ENCODE measurements at places on chromosomes 1 and 21. TPM values are rescaled to one million over a fixed set of nuclear protein-coding genes. Genes with fewer than 3 reads are reported as not detected.

GRCh38 chr1:67893126-67893495 lies 59.8 kb upstream of the GNG12 start:
- DNase-seq = no peak

The DDAH1 gene
- total RNA-seq = 48.4 TPM

The TLR5 gene
- 26.6 TPM for total RNA-seq

GRCh38 chr21:43194303-43195120 lies 25.7 kb downstream of the CRYAA start:
- no peak for DNase-seq

GRCh38 chr21:41426676-41427404 lies 801 bp downstream of the MX1 start:
- DNase-seq = no peak

DNA sequence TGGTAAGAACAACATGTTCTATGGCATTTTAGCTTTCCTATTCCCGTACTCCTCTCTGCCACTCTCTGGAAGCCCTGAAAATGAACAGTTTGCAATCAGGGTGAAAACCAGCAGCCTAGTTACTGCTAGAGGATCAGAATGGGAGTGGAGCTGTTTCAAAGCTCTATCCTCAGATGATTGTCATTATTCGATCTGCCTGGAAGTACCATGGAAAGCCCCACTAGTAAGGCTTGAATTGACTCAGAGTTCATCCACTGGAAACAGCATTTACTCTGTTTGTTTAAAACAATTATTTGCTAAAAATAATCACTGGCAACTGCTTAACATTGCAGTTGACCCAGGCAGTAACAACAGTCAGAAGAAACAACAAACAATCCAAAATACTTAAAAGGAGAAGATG lies 91.2 kb downstream of the USH2A start:
- no peak for DNase-seq

GRCh38 chr1:8213136-8213535 lies 104.8 kb upstream of the SLC45A1 start:
- no peak for DNase-seq

DNA sequence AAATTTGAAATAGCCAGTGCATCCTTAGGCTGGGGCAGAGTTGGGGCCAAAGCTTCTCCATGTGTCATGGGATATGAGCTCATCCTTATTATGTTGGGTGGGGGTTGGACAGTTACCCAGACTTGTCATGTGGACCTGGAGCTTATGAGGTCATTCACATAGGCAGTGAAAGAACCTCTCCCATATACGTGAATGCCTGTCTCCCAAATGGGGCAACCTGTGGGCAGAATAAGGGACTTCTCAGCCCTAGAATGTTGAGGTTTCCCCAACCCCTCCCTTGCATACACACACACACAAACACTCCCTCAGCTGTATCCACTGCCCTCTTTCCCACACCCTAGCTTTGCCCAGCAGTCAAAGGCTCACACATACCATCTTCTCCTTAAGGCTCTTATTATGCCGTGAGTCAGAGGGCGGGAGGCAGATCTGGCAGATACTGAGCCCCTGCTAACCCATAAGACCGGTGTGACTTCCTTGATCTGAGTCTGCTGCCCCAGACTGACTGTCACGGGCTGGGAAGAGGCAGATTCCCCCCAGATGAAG lies 2.3 kb upstream of the IVL start:
- DNase-seq = no peak

- DNase-seq = no peak
Observed at GRCh38 chr1:116735246-116735645, 19.0 kb upstream of the CD2 start.

GRCh38 chr1:18783705-18784481 lies 75.6 kb downstream of the TAS1R2 start:
- DNase-seq = no peak

DNA sequence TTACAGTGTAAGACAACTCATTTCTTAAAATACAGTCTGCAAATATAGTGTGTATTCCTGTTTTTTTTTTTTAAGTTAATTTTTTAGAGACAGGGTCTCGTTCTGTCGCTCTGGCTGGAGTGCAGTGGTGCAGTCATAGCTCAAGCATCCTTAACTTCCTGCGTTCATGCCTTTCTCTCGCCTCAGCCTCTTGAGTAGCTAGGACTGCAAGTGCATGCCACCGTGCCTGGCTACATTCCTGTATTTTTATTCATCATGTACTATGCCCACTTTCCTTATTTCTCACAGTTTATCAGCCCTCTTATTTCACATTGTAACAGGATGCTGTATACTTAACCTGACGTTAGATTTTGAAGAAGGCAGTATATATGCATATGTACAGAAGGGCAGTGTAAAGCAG lies 26.7 kb downstream of the MIER1 start:
- DNase-seq = no peak

DNA sequence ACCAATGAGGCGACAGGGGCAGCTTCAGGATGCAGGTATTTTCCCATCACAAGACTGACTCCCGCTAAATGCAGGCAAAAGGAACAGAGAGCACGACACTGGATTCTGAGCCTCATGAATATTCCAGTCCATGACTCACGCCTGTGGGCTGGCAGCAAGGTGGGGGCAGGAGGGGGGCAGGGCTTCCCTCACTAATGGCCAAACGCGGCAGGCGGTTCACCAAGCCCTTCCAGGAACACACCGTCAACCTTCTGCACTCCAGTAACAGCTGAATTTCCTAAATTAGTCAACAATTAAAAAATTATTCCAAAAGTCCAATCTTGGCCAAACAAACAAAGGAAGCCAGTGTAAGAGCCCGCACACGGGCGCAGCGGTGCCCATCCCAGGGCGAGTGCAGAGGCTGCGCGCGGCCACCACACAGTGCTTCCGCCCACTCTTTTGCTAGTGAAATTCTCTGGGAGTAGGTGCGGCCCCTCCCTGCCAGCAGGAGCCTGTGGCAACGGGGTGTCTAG lies 12.5 kb upstream of the GPR153 start:
- DNase-seq = no peak

The CYYR1 gene
- 28.1 TPM for total RNA-seq

DNA sequence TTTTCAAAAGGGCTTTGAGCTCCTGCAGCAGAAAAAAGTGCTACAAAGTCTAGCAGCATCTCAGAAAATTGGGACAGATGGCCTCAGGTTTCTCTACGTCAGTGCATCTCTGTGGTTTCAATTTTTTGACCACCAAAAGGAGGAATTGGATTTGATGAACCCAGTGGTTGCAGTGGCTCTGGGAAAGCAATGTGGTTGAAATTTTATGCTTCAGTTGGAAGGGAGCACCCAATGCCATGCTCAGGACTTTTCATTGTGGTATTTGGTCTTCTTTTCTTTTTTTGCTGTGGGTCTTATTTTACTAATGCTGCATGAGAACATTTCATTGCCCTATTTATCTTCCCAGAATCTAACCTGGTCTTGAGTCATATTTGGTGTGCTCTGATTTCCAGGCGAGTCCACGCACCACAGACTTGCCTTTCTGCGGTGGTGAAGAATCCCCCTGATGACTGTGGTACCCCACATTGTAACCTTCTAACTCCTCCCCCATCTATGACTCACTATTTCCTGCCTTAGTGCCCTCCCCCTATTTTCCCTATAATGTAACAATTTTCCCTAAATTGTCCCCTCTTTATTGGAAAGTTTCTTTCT lies 56.7 kb downstream of the S1PR1 start:
- no peak for DNase-seq

The SLAMF9 gene
- not detected for total RNA-seq

Measured in lower lobe of right lung (tissue), 2 donors.